ENCODE measurements at places on chromosomes 13 and 19. TPM values are rescaled to one million over a fixed set of nuclear protein-coding genes. Genes with fewer than 3 reads are reported as not detected.

The PSG2 gene
- total RNA-seq = 0.28 TPM

The CLC gene
- not detected for total RNA-seq

The NXNL1 gene
- not detected for total RNA-seq

The GDF15 gene
- 10.3 TPM for total RNA-seq

The FUT1 gene
- under 0.01 TPM for total RNA-seq

The F7 gene
- under 0.01 TPM for total RNA-seq
